ENCODE measurements at places on chromosomes 13 and 19.

DNA sequence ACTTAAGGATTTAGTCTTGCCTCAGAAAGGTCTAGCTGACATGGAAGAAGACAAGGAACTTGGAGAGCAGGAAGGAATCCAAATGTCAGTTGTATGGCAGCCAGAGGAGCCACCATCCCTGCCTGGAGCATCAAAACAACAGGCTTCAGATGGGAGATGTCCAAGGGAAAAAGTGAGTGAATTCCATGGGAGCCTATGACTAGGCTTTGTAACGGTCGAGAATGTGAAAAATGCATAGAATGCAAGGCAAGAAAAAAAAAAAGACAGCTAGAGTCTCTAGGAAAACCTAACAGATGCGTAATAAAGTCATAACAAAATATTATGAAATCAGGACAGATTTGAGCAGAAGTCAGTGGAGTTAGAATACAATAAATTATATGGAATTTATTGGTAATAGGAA lies 183.7 kb upstream of the LSM14A start:
- DNase-seq = no peak

GRCh38 chr13:70424928-70425327 lies 316.7 kb upstream of the KLHL1 start:
- DNase-seq = no peak

GRCh38 chr13:69796256-69796655 lies 311.4 kb upstream of the ATXN8OS start:
- DNase-seq = no peak

GRCh38 chr19:11256189-11256588 lies 6.1 kb downstream of the DOCK6 start:
- DNase-seq = no peak

GRCh38 chr19:501646-502045 lies 5.4 kb downstream of the MADCAM1 start:
- no peak for DNase-seq

GRCh38 chr19:16571283-16571682 lies 932 bp downstream of the SLC35E1 start:
- DNase-seq = no peak

GRCh38 chr19:50607874-50608785 lies 31.6 kb downstream of the SYT3 start:
- DNase-seq = no peak

GRCh38 chr13:28421676-28422410 lies 73.1 kb downstream of the FLT1 start:
- DNase-seq = no peak

DNA sequence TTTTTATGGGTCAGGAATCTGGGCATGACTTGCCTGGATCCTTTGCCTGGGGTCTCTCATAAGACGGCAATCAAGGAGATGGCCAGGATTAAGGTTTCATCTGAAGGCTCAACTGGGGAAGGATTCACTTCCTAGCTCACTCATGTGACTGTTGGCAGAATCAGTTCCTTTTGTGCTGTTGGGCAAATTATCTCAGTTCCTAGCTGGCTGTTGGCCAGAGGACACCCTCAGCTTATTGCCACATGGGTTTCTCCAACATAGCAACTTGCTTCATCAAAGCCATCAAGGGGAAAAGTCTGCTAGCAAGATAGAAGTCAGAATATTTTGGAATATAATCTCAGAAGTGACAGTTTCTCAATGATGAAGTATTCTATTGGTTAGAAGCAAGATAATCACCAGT lies 12.2 kb upstream of the EVI5L start:
- DNase-seq = no peak

- DNase-seq = no peak
These were observed 266.3 kb downstream of the DNAJC15 start for GRCh38 chr13:43289470-43290255.

Measured in cortex of kidney (tissue), 1 donor.